ENCODE measurements at places on chromosomes 7 and 10. TPM values are rescaled to one million over a fixed set of nuclear protein-coding genes. Genes with fewer than 3 reads are reported as not detected.

Gene GALNT17
- total RNA-seq, result not detected

Gene BAIAP2L1
- 56.3 TPM for total RNA-seq

Gene PLAC9
- total RNA-seq, result not detected

Gene FKBP6
- not detected for total RNA-seq

Gene ZNF804B
- total RNA-seq, result not detected

Gene SLC16A9
- total RNA-seq, result 0.07 TPM

Gene KIF11
- total RNA-seq, result 44.0 TPM
